ENCODE measurements at places on chromosomes 16 and 17. TPM values are rescaled to one million over a fixed set of nuclear protein-coding genes. Genes with fewer than 3 reads are reported as not detected.

The RPTOR gene
- 87.0 TPM for total RNA-seq

DNA sequence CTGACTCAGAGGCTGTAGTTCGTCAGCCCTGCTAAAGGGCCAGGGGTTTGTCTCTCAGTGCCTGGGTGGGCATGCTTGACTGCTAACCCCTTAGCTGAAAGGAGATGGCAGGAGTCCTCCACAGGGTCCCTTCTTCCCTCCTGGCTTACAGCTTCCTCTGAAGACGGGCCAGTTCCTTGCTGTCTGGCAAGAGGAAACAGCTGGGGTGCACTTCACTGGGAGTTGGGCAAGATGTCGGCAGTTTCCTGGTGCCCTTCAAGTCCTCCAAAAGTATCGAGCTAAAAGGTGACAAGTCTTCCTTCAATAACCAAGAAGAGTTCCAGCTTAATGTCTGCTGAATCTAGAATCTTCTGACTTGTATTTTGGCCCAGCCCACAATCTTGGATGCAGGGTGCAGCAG lies 23.4 kb downstream of the NUP85 start:
- no peaks in the 10 kb centered on the region for H3K4me1 ChIP-seq
- H3K27ac ChIP-seq, result no peak overlapping the region
- no peak overlapping the region for H3K4me3 ChIP-seq
- no peak for DNase-seq
- no peaks in the 10 kb centered on the region for H3K27me3 ChIP-seq

The NKD1 gene
- total RNA-seq, result 2.1 TPM

The TUBG2 gene
- total RNA-seq, result 13.5 TPM

DNA sequence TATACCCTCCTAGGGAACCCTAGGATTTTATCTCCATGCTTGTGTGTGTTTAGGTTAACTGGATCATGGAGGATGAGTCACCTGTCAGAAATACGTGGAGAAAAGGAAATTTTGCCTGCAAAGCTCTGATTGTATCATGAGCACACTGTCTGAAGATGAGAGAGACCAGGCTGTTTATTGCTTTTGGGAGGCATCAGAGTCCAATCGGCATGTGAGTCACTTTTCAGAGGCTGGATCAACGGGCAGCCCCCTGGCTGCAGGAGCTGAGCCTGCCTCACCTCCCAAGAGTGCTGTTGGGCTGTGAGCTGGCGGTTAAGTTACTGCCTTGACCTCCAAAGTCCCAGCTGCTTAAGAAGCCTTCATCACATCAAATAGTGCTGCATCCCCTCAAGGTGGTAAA lies 41.5 kb upstream of the MED9 start:
- H3K4me3 ChIP-seq, result no peak overlapping the region
- peaks cover 2% of the 10 kb centered on the region for H3K4me1 ChIP-seq
- H3K27me3 ChIP-seq, result peaks cover 16% of the 10 kb centered on the region
- H3K36me3 ChIP-seq, result no peaks in the 10 kb centered on the region

The HBM gene
- total RNA-seq, result not detected

DNA sequence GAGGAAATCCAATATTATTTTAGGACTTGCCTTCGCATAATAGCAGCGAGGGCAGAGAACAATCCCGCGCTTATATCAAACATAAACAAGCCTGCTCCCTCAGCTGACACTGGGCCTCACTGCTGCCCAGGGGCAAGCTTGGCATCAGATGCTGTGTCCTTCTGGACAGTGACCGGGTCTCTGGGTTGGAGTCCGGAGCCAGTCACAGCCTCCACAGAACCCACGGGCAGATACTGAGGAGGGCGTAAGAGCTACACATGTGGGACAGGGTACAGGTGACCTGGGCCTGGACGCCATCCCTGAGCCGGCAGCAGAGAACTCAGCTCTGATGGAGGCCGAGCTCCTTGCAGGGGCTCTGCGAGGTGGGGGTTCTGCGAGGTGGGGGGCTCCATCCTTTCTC lies 14.7 kb upstream of the ZNF469 start:
- DNase-seq, result no peak
- H3K27ac ChIP-seq, result no peak overlapping the region
- H3K27me3 ChIP-seq, result peaks cover 6% of the 10 kb centered on the region
- H3K4me3 ChIP-seq, result no peak overlapping the region
- no peaks in the 10 kb centered on the region for H3K36me3 ChIP-seq

DNA sequence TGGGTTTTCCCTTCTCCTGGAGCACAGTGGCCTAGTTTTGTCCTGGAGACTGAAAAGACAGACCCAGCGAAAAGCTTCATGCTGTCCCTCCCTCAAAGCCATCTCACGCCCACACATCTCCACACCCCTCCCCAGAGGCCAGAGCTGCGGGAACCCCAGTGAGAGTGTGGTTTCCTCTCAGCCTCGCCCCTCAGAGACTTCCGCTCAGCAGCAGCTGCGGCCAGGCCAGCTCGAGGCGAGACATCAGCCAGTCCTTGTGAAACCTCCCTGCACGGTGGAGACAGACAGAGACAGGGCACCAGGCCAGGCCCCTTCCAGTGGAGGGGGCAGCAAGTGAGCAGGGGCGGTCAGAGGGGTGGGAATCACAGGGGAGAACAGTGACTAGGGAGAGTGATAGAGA lies 77.0 kb upstream of the TNRC6C start:
- peak overlapping the region; percentile 70 for H3K4me3 ChIP-seq
- peaks cover 40% of the 10 kb centered on the region for H3K4me1 ChIP-seq
- H3K27me3 ChIP-seq, result peaks cover 9% of the 10 kb centered on the region
- peaks cover 5% of the 10 kb centered on the region for H3K36me3 ChIP-seq

GRCh38 chr17:64788286-64789060 lies 126.4 kb upstream of the SMURF2 start:
- DNase-seq, result no peak
- H3K27me3 ChIP-seq, result no peaks in the 10 kb centered on the region
- peaks cover 7% of the 10 kb centered on the region for H3K36me3 ChIP-seq

The ABCC6 gene
- total RNA-seq, result not detected

DNA sequence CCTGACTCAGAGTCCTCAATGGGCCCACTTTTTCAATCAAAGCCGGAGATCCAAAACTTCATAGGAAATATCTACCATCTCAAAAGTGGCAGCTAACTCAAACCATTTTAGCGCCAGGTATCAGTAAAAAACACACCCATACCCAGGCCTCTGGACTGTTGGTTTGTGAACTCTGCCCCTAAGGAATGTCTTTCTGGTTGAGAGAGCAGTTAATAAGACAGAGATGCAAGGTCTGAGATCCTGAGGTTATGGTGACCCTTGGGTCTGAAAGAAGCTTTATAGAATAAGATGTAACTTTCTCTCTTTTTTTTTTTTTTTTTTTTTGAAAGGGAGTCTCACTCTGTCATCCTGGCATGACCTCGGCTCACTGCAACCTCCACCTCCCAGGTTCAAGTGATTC lies 350.5 kb downstream of the SOX9 start:
- no peak overlapping the region for H3K4me3 ChIP-seq
- no peaks in the 10 kb centered on the region for H3K36me3 ChIP-seq
- H3K27me3 ChIP-seq, result no peaks in the 10 kb centered on the region
- H3K27ac ChIP-seq, result no peak overlapping the region
- DNase-seq, result no peak

The OSGIN1 gene
- 0.93 TPM for total RNA-seq

- H3K27me3 ChIP-seq, result no peaks in the 10 kb centered on the region
- H3K36me3 ChIP-seq, result peaks cover 65% of the 10 kb centered on the region
- H3K4me1 ChIP-seq, result peaks cover 51% of the 10 kb centered on the region
- peak overlapping the region; percentile 58 for H3K27ac ChIP-seq
- DNase-seq, result peak; percentile 90
Measured at GRCh38 chr17:49407981-49408501, 6.6 kb downstream of the PHB1 start.

The BAIAP2 gene
- total RNA-seq, result 4.8 TPM

GRCh38 chr17:35174835-35175334 lies 19.3 kb downstream of the SLC35G3 start:
- peaks cover 45% of the 10 kb centered on the region for H3K4me1 ChIP-seq
- no peak overlapping the region for H3K4me3 ChIP-seq
- no peak for DNase-seq
- peaks cover 14% of the 10 kb centered on the region for H3K36me3 ChIP-seq
- H3K27ac ChIP-seq, result no peak overlapping the region
- H3K27me3 ChIP-seq, result no peaks in the 10 kb centered on the region

The NPIPA8 gene
- total RNA-seq, result 12.4 TPM

- H3K4me3 ChIP-seq, result peak overlapping the region; percentile 79
- no peaks in the 10 kb centered on the region for H3K27me3 ChIP-seq
- DNase-seq, result no peak
- H3K27ac ChIP-seq, result peak overlapping the region; percentile 65
- peaks cover 20% of the 10 kb centered on the region for H3K4me1 ChIP-seq
- peaks cover 17% of the 10 kb centered on the region for H3K36me3 ChIP-seq
Measured at GRCh38 chr16:81036751-81037350, 1.2 kb downstream of the ATMIN start.

DNA sequence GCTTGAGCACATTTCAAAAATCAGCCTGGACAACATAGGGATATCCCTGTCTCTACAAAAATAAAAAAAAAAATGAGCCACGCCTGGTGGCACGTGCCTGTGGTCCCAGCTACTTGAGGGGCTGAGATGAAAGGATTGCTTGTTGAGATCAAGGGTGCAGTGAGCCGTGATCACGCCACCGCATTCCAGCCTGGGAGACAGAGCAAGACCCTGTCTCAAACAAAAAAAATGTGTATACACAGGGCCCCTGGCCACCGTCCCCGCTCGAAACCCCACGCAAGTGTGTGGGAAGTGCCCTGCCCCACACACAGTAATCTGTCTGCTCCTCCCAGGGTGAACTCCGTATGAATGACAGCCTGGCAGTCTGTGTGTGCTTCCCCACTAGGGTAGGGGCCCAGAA lies 93.0 kb upstream of the RPL38 start:
- H3K4me1 ChIP-seq, result no peaks in the 10 kb centered on the region
- H3K27me3 ChIP-seq, result no peaks in the 10 kb centered on the region
- no peak overlapping the region for H3K4me3 ChIP-seq

DNA sequence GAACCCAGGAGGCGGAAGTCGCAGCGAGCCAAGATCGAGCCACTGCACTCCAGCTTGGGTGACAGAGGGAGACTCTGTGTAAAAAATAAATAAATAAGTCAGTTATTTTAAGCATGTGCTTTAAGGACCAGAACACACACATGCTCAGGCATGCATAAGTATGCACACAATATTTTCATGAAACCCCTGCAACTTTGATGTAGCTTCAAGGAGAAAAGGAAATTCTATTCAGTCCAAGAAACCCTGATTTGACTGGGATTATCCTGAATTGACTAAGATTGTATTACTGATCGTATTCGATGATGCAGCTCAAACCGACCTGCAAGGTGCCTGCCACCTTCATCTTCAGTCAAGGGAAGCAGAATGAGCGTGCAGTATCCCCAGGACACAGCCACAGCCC lies 841 bp downstream of the TEKT5 start:
- no peak overlapping the region for H3K4me3 ChIP-seq
- DNase-seq, result no peak
- no peak overlapping the region for H3K27ac ChIP-seq
- no peaks in the 10 kb centered on the region for H3K27me3 ChIP-seq
- peaks cover 8% of the 10 kb centered on the region for H3K4me1 ChIP-seq
- H3K36me3 ChIP-seq, result no peaks in the 10 kb centered on the region

- no peak for DNase-seq
- no peak overlapping the region for H3K27ac ChIP-seq
- no peak overlapping the region for H3K4me3 ChIP-seq
- no peaks in the 10 kb centered on the region for H3K4me1 ChIP-seq
- peaks cover 6% of the 10 kb centered on the region for H3K27me3 ChIP-seq
Measured at GRCh38 chr16:85365120-85365519, 248.0 kb upstream of the GSE1 start.

DNA sequence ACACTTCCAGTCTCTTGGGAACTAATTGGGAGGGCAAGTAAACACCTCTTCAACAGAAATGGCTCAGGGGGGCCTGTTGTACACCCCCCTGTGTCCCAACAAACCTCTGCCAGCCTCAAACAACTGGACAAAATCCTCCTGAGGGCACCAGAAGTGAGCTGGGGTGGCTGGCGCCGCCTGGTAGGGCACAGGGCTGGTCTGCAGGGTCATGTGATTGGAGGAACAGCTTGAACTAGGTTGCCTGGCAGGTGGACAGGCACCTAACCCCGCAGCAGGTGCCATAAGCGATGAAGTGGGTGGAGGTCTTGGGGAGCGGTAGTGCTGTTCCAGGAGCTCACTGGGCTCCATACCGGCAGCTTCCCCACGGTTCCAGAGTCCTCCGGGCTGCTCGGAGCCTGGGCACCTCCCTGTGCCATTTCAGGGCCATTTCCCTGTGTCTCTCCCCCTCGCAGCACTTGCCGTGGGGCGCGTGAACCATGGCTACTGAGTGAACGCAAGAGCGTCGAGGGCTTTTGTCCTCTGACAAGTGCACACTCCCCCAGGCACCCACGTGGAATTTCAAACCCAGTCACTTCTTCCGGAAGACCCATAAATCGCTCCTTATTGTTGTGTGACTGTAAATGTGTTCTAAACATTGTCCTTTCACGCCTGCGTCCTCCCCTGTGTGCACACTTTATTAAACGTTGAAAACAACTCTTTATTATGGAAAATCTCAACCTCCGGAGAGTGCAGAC lies 101.5 kb downstream of the SEC14L1 start:
- H3K27me3 ChIP-seq, result peaks cover under 1% of the 10 kb centered on the region
- H3K4me3 ChIP-seq, result no peak overlapping the region
- H3K36me3 ChIP-seq, result no peaks in the 10 kb centered on the region
- peaks cover 17% of the 10 kb centered on the region for H3K4me1 ChIP-seq
- H3K27ac ChIP-seq, result no peak overlapping the region
- no peak for DNase-seq

The KRT39 gene
- total RNA-seq, result not detected

DNA sequence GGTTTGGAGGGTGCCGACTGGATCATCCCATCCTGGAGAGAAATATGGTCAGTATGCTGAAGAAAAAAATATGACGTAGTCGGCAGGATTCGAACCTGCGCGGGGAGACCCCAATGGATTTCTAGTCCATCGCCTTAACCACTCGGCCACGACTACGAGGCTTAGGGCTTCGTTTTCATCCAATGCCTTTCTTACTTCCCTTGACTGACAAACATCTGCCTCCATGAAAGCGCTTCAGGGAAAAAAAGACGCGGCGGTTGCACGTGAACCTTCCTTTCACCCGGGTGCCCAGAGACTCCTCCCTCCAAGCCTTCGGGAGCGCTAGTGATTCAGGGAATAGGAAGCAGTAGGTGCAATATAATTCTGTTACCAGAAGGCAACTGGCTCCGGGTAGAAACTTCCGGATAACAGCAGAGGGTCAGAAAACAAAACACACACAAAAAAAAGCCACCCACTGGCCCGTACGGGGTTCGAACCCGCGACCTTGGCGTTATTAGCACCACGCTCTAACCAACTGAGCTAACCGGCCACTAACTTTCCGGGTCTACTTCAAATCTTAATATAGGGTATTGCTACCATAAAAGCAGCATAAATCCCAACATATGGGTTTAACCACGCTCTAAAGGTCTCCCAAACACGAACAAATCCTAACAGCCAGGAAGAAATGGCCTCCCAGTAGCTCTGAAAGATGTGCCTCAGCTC lies 16.3 kb upstream of the AURKB start:
- DNase-seq, result peak; percentile 72
- H3K4me3 ChIP-seq, result peak overlapping the region; percentile 48
- peaks cover 38% of the 10 kb centered on the region for H3K4me1 ChIP-seq
- H3K27me3 ChIP-seq, result no peaks in the 10 kb centered on the region

The CHST4 gene
- total RNA-seq, result not detected
